ENCODE measurements at places on chromosomes 2 and 18. TPM values are rescaled to one million over a fixed set of nuclear protein-coding genes. Genes with fewer than 3 reads are reported as not detected.

Gene RPIA
- 11.0 TPM for total RNA-seq

Gene FBLN7
- 1.00 TPM for total RNA-seq

Gene PIKFYVE
- 54.7 TPM for total RNA-seq

Gene LRRC30
- total RNA-seq, result not detected

Gene RTP5
- total RNA-seq, result not detected

Gene DNAJC5G
- not detected for total RNA-seq

Gene ALK
- 1.3 TPM for total RNA-seq

Gene ITGB6
- 0.34 TPM for total RNA-seq

Gene DOCK10
- total RNA-seq, result 64.0 TPM

Gene MDH1B
- total RNA-seq, result 0.67 TPM

Measured in melanocyte of skin (primary cell).